ENCODE measurements at places on chromosomes 6 and 20.

GRCh38 chr6:144797881-144798589, 512.9 kb downstream of the UTRN start:
- peak; percentile 27 for DNase-seq

- DNase-seq, result no peak
These were observed 21.9 kb downstream of the CAP2 start for GRCh38 chr6:17415321-17415720.

DNA sequence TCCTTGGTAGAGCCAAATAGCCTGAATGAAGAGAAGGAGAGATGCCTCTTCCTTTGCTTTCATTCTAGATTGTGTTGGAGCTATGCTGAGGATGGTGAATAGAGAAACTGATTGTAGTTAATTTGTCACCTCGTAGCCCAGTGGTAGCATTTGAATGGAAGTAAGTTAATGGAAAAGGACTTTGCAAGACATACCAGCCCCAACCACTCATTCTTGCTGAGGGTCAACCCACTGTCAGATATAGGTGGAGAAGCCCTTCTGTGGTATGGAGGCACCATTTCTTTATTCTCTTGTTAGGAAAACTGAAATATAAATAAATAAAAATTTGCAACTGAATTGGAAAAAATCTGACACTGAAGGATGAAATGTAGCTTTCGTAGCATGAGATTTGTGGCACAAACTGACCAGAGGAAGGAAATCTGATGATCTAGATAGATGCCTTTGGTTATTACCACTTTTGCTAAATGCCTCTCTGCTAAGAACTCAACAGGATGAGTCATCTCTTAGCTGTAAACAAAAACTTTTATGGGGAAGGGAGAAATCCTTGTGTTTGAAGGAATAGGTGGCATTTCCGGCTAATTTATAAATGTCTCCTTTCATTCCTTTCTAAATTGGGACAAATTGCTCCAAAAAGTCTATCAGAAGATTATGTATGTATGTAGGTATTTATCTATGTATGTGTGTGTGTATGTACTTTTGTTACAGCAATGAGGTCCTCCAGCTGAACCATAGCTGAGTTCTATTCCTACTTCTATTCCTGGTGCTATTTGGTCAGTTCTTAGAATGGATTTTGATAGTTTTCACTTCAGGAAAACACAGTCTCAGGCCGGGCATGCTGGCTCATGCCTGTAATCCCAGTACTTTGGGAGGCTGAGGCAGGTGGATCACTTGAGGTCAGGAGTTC, 76.5 kb upstream of the SUPT3H start:
- peak; percentile 78 for DNase-seq

- peak; percentile 82 for DNase-seq
These were observed 23.2 kb upstream of the ROS1 start for GRCh38 chr6:117448732-117449485.

- no peak for DNase-seq
These were observed 301.8 kb upstream of the AGPAT4 start for GRCh38 chr6:161575523-161576254.

- no peak for DNase-seq
These were observed 59.2 kb upstream of the TFAP2D start for GRCh38 chr6:50654155-50654554.

DNA sequence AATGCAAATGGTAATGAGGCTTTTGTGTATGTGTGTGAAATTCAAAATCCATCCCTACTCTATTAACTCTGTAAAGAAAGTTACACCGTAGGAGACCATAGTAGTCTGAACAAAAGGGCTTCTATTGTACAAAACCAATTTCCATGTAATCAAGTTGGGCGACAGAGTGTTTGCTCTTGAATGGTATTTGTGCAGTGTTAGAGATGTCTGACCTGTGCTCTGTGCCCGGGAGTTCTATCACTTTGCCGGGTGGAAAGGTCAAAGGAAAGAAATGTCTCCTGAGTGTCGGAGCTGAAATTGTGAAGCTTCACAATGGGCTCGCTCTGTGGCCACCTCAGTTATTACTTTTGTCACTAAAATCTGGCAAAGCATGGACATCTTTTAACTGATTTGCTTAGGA, 312.0 kb downstream of the SAMD5 start:
- no peak for DNase-seq

DNA sequence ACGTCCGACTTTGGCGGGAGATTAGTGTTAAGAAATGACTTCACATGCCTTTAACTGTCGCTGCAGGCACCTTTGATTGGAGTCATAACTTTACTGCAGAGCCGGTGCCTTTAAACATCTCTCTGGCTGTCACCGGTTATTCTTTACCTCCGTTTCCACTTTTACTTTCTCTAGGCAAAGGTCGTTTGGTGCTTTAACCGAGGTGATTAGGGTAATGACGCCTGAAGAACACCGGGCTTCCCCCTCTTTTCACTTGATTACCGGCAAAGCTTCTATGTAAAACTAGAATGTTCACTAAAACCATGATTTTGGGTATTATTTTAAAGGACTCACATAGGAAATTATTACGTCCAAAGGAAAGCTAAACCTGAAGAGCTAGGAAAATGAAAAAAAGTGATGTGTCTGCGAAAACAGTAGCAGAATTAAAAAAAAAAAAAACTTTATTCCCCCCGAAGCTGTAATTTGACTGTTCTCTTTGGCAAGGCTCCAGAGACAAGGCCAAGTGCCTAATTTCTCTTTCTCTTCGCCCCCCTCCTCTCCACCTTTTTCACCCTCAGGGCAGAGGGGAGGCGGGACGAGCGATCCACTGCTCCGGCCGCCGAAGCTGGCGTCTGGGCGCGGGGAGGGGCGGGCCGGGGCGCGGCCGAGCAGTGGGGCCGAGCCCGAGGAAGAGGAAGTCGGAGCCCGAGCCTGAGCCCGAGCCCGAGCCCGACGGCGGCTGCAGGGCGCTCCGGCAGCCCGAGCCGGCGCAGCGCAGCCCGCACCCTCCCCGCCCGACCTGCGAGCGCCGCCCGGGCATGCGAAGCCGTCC, at the start of gene PLEKHG1:
Gene PLEKHG1 (plus strand): TSS at position 687 of the 811 bp plus-strand sequence. CDS start 133,797 bp downstream, outside the sequence.
- no peak for DNase-seq

- DNase-seq, result no peak
These were observed 1.3 kb upstream of the PPP1R3G start for GRCh38 chr6:5083813-5084359.

- DNase-seq, result no peak
These were observed 125.9 kb upstream of the MLIP start for GRCh38 chr6:53985366-53985765.

DNA sequence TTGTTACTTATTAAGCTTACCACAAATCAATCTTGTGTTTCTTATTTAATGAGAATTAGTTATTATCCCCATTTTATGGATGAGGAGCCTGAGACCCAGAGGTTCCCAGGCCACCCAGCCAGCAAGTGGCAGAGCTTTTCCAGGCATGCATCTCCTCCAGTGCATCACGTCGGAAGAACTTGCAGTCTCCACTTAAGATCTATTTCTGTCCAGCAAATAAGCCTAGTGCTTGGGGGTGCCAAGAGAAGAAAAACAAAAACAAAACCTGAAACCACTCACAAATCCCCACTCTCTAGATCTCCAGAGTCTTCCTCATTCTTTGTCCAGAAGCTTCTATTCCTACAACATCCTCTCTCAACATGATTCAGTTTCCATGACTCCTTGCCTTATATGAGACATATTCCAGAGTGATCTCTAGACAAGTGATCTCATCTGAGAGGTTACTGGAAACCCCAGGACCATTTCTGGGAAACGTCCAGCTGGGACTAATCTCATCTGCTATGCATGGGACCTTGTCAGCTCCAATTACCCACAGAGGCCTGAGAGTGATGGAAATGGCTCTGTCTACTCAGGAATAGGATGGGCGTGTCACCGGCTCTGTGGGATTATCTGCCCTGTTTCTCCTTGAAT, 4.1 kb downstream of the GUCA1B start:
- DNase-seq, result no peak

DNA sequence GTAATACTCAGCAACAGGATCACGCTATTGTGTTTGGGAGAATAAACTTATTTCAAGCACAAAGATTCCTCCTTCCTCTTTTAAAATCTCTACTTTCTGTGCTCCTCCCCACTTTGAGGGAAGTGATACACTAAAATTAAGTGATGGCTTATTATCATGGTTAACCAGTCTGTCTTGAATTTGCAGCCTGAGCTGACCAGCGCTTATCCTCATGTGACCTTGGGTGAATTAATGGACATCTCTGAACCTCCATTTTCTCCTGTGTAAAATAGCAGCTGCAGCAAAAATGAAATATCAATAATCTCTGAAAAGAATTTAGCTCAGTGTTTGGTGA, 222.6 kb downstream of the BCAS1 start:
- DNase-seq, result no peak

DNA sequence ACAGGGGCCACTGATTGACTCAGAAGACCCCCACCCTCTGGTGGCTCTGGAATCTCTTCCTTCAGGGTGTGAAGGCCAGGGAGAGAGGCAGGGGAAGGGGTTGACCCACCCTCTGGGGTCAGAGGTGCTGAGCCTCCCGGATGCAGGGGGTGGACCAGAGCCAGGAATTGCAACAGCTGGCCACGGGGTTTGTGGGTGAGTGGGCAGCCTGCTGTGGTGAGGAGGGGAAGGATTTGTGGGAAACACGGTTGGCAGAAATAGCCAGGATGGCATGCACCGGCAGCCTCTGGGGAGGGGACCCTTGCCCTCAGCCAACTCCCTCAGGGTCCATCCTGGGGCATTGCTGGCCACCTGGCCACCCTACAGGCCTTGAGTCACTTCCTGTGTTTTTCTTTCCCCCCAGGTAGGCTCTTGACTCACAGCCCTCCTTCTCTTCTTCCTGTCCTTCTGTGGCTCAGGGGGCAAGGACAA, 92.8 kb downstream of the MRPL14 start:
- no peak for DNase-seq

Data from HFF-Myc (cell line).